Renal pelvis (tissue), 12 donors: ENCODE measurements at places on chromosomes 12 and 14.

DNA sequence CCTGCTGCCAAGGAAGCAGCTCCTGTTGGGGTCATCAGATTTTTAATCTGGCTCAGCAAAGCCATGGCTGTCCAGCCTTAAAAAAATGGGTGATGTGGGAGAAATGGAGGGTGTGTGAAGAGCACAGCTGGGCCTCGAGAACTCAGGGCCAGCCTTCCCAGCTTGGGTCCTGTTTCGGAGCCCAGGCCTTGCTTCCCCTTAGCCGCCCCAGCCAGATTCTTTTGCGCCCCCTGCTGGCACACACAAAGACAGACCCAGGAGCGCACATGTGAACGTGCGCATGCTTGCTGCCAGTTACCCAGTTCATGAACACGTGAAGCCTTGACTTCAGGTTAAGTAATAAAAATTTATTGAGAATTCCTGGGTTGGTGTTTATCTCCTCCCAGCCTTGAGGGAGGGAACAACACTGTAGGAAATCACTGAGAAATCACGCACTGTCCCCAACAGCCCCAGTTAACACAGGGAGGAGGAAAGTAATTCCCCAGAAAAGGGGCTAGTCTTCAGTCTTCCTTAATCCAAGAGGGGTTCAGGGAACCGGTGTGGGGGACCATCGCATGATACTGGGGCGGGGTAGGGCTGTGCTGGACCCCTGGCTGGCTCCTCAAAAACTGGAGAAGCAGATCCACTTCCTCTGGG lies 5.3 kb downstream of the PHB2 start:
- peak; percentile 87 for DNase-seq

- DNase-seq: no peak
Measured at GRCh38 chr12:100593490-100593889, 20.0 kb downstream of the GAS2L3 start.

GRCh38 chr12:48788524-48788853 lies 400 bp downstream of the ADCY6 start:
- DNase-seq: no peak

GRCh38 chr12:94032368-94032767 lies 116.0 kb upstream of the PLXNC1 start:
- DNase-seq: no peak

DNA sequence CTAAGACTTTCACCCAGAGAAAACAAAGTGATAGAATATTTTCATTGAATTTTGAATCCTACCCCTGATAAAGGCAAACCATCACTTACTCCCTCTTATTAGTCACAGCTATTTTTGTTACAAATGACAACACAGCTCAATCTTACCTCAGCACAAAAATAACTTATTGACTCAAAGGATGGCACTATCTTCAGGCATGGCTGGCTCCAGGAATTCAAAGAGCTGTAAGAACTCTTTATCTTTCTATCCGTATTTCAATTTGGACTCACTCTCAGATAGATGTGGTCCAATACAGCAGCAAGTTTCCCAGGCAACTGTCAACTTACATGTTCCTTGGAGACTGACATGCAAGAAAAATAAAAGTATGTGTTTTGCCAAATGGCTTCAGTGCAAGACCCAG lies 709.4 kb upstream of the MDGA2 start:
- no peak for DNase-seq

DNA sequence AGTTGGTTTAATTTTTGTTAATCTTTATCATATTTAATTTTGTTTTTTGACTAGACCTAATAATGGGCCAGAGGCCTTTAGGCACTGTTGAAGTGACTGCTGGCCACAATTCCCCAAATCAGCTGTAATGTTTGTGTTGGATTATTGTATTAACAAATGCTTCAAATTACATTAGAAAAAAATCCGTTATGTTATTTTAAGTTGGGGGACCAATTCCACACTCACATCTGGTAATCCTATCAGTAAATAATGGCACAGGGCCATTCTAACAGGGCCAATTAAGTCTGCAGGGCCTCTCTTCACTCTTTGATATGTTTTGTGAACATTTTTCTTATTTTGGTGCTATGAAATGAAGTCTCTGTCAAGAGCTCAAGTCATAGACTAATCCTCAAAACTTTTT lies 39.6 kb downstream of the CHST11 start:
- no peak for DNase-seq

DNA sequence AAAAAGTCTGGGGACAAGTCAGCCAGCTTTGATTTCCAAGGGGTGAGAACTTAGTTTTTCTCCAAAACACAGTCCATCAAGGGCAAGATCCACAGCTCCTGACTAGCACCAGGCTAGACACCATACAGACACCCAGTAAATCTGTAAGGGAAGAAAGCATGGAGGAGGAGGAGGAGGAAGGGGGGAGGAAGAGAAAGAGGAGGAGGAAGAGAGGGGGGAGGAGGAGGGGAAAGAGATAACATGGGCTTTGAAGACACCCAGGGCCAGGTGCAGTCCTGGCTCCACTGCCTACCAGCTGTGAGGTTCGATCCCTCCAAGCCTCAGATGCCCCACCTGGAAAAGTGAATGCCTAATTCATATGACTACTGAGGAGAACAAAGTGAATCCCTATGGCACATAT lies 18.3 kb downstream of the KDM2B start:
- no peak for DNase-seq
